Brain (organoid and tissue), 16 donors: ENCODE measurements at places on chromosomes 1 and 21. TPM values are rescaled to one million over a fixed set of nuclear protein-coding genes. Genes with fewer than 3 reads are reported as not detected.

Gene DNAI4
- 2.1 TPM for polyA plus RNA-seq

Gene AZIN2
- polyA plus RNA-seq, result 24.2 TPM

Gene LCE1C
- not detected for polyA plus RNA-seq

Gene S100A9
- 20.7 TPM for polyA plus RNA-seq

Gene SH2D2A
- 0.36 TPM for polyA plus RNA-seq

Gene CCNL2
- 19.4 TPM for polyA plus RNA-seq
